Effector CD4-positive, alpha-beta T cell (primary cell): ENCODE measurements at places on chromosomes 5 and 9.

- peak; percentile 20 for DNase-seq
These were observed 896 bp downstream of the EBF1 start for GRCh38 chr5:159098603-159099436.

GRCh38 chr9:76516350-76516749, 57.4 kb downstream of the GCNT1 start:
- DNase-seq, result no peak

GRCh38 chr5:40551496-40552491, 127.9 kb upstream of the PTGER4 start:
- no peak for DNase-seq

GRCh38 chr5:127958421-127959011, 125.0 kb upstream of the SLC12A2 start:
- no peak for DNase-seq

- no peak for DNase-seq
These were observed 188.9 kb downstream of the HSD17B3 start for GRCh38 chr9:96113032-96113431.

DNA sequence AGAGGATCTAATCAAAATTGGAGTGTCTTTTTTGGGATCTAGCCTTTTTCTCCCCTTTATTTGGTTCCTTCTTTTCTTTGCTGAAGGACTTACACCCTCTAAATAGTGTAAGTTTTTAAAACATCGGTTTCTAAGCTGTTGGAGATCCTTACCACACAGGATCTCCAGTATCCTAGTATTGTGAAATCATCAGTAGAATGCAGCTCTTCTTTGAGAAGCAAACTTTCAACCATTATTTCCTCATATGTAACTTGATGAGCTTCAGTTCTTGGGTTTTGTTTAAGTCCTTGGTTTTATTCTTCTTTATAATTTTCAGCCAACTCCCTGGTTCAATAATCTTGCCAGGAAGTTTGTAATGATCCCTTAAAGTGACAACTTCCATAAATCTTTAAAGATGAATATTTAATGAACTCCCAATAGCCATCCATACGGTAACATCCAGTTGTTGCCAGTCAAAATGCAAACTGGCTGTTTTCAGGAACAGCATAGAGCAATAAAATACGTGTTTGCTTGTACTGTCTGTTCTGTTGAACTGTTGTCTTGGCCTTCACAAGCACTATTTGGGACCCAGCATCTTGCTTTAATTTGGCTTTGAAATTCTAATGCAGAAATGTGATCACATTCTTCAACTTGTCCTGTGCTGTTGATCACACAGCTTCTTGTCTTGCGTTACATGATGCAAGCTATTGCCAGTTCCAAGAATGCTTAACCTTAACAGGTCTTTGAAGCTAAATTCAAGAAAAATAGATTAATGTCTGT, 34.8 kb upstream of the TTC23L start:
- no peak for DNase-seq

DNA sequence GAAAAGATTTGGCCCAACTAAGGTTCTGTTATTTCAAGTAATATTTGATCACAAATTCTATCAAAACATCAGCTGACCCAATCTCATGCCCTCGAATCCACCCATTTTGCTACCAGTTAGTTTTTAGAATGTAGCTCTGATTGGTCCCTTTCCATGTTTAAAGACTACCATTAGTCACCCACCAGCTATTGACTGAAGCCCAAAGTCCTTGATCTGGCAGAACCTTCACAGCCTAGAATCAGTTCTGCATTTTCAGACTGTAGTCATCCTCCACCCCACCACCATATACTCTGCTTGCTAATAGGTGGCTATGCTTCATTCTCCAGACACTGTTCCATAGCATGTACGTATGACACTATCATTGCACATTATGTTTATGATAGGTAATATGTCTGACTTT, 182.2 kb upstream of the TARS1 start:
- no peak for DNase-seq

GRCh38 chr9:91773156-91773555, 176.9 kb downstream of the ROR2 start:
- no peak for DNase-seq

DNA sequence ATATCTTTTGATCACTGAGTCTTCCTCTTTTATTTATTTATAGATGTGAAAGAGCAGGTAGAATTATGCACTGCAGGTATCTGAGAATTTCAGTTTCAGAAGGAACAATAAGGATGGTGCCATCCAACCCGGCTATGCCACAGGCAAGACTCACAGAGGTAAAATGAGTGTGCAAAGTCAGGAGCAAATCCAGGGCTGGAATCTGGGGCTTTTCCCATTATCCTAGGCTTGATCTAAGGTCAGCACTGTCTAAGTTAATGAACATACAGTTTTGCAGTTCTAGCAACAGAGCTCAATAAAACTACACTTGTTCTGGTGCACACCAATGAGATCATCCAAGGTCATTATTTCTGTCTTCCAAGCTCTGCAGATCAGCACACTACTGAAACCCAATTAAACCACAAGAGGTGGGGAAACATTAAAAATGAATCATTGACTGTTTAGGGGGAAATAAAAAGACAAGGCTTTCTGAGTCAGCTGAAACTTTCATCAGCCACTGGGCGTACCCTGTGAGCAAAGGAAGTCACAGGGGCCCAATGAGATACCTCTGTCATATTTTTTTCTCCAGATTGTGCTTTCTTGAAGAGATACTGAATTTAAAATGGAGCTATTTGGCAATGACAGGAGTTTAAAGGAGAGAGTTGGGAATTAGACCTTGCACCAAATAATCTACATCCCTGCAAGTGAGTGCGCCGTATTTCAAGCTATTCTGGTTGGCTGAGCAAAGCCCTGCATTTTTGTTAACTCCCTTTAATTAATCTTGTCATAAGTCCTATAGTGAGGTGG, 662.2 kb upstream of the ZNF608 start:
- DNase-seq, result no peak

DNA sequence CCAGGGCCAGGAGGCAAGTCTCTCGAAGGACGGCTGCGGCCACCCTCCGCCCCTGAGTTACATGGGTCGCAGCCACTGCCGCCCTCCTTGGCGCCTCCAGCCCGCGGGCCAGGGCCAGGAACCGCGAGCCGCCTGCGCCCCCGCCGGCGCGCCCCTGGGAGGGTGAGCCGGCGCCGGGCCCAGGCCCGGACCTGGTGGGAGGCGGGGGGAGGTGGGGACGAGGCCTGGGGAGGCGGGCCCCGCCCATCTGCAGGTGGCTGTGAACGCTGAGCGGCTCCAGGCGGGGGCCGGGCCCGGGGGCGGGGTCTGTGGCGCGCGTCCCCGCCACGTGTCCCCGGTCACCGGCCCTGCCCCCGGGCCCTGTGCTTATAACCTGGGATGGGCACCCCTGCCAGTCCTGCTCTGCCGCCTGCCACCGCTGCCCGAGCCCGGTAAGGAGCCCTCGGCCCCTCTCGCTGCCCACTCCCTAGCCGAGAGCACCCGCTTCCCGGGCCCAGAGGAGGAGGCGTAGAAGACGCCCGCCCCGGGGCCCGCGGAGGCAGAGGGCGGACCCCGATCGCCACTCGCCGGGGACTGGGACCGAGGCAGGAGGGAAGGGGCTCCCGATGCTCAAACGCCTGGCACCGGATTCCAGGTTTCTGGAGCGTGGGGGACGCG, at the start of gene ASS1:
TSS of gene ASS1 (plus strand) at position 397 of the 657 bp plus-strand sequence. CDS start 7,268 bp downstream, outside the sequence.
- no peak for DNase-seq

GRCh38 chr5:131081913-131082488, 83.1 kb downstream of the HINT1 start:
- DNase-seq, result no peak

- DNase-seq, result no peak
These were observed 6.4 kb upstream of the RFK start for GRCh38 chr9:76400534-76401096.

DNA sequence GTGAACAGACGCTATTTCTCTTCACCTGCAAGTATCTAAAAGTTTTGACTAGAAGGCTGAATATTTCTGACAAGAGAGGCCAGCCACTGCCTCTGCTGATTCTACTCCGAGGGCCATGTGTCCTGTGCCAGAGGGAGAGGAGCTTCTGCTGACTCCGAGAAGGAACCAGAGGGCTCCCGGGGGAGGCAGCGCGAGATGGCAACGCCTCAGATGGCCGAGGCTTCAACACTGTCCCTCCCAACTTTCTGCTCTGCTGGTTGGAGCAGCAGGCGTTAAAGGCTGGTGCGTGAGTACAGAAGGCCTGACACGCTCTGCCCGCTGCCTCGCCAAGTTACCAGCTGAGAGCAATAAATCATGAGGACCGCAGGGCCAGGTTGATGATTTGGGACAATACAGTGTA, 178.8 kb downstream of the GAPVD1 start:
- no peak for DNase-seq

DNA sequence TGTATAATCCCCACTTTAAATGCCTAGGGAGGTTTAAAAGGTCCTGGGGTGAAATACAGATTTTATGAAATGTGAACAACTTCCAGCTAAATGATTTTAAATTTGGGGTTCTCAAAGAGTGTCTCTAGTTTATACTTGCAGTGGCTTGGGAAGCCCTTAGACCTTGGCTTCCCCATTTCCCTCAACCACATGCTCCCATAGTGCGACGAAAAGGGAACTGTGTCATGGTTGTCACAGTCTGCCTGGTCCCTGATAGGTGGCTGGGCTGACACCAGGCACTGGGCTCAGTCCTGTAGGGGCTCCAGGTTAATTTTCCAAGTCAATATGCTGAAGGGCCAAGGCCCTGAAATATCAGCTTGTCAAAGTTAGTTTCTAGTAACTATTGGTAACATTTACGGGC, 10.4 kb upstream of the CXCL14 start:
- no peak for DNase-seq

GRCh38 chr5:15446552-15446951, 53.4 kb upstream of the FBXL7 start:
- no peak for DNase-seq

GRCh38 chr5:72937517-72938061, 18.3 kb upstream of the FCHO2 start:
- no peak for DNase-seq

GRCh38 chr5:110542949-110543348, 183.5 kb downstream of the TMEM232 start:
- no peak for DNase-seq

DNA sequence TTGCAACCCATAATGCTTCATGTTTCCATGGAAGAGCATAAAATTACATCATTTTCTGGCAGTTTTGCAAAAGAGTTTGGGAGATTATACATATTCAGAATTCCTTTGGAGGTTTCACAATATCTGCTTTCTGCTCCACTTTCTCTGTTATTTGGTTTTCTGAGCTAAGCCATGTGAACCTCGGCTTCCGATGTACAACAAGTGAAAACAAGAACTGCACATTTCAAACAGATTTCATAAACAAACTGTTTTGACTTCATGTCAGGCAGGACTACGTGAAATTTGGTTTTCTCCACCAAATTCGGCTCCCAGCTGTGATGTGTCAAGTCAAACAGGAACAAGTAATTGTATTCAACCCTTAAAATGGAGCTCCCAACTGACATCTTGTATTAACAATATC, 609.8 kb downstream of the IRX1 start:
- no peak for DNase-seq

GRCh38 chr9:95003689-95004410, 277.4 kb downstream of the AOPEP start:
- no peak for DNase-seq

DNA sequence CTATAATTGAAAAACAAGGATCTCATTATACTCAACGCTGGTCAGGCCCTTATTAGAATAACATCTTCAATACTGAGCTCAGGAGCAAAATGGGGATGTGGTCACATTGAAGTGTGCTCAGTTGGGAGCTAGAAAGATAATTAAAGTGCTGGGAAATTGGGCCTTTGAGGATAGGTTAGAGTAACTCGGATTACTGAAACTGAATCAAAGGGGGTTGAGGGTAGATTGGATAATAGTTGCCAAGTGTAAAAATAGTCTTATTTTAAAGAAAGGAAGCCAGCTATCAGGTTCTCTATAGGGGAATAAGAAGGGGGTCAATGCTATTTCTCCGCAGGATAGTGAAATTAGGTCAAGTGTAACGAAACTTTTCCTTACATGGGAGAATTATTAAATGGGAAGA, 391.0 kb upstream of the PTPRD start:
- no peak for DNase-seq

DNA sequence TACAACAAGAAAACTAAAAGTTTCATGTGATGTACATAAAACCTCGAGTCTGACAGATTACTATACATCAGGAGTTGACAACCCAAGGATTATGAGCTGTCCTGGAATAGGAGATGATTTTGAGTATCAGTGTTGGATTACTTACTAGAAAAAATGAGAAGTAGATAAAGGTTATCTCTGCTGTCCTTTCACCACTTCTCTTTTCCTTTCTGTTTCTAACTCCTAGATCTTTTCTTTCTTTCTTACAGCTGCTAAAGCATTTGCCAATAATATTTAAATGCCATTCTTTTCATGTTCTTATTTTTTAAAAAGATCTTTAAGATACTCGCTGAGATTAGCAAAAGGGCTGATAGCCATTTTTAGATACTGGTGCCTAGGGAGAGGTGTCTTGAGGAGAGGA, 14.8 kb downstream of the RBM27 start:
- no peak for DNase-seq

GRCh38 chr5:37121027-37121426, 128.1 kb downstream of the CPLANE1 start:
- no peak for DNase-seq

GRCh38 chr5:37668524-37669047, 171.3 kb downstream of the GDNF start:
- no peak for DNase-seq

- no peak for DNase-seq
These were observed 145.3 kb downstream of the PLK2 start for GRCh38 chr5:58314356-58315210.

- no peak for DNase-seq
These were observed 27.6 kb downstream of the ZDHHC11B start for GRCh38 chr5:756865-757345.

DNA sequence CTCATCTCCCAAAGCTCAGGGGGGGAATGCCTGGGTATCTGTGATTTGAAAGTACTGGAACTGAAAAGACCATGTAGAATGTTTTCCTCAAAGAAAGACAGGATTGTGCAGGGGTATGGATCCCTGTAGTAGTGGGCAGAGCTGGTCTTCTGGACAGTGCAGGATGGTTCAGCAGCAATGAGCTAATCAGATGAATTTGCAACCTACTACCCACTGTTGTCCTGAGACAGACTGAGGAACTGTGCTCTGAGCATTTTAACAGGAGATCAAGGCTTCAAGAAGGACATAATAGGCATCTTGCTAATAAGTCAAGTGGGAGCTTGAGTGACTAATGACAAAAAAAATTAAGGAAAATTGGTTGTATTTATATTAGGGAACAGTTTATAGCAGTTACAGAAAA, 61.7 kb downstream of the FYB1 start:
- DNase-seq, result no peak

DNA sequence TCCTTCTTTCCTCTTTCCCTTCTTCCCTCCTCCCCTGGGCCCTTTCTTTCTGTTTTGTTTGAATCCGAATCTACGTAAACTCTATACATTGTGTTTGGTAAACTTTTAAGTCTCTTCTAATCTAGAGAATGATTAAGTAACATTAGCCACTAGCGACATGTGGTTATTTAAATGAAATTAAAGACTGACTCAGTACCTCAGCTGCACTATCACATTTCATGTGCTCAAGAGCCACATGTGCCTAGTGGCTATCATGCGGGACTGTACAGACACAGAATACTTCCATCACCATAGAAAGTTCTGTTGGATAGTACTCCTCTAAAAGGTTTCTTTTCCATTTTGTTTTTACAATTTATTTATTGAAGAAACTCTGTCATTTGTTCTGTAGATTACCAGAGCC, 29.0 kb downstream of the DCTN4 start:
- DNase-seq, result no peak

GRCh38 chr9:98502976-98503325, 205.8 kb downstream of the GABBR2 start:
- no peak for DNase-seq
